ENCODE measurements at places on chromosomes 2 and 18.

- DNase-seq, result no peak
Measured at GRCh38 chr2:231457101-231457500, 7.2 kb downstream of the NCL start.

GRCh38 chr2:54906716-54907115 is 143.5 kb downstream of the RTN4 start:
- no peak for DNase-seq

DNA sequence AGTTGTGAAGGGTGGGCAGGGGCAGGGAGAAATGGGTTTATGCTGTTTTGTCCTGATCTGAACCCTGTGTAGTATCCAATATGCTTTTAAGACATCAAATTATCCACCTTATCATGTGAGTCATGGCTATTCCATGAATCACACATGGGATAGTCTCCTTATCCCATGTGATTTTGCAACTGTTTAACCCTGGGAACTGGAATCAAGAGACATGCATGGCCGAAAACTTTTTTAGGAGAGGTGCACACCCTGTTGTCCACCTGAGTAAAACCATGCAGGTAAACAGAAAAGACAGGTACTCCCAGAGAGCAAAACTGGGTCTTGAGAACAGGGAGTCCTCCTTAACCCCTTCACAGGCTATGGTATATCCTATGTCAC is 490.6 kb upstream of the HS6ST1 start:
- no peak for DNase-seq

DNA sequence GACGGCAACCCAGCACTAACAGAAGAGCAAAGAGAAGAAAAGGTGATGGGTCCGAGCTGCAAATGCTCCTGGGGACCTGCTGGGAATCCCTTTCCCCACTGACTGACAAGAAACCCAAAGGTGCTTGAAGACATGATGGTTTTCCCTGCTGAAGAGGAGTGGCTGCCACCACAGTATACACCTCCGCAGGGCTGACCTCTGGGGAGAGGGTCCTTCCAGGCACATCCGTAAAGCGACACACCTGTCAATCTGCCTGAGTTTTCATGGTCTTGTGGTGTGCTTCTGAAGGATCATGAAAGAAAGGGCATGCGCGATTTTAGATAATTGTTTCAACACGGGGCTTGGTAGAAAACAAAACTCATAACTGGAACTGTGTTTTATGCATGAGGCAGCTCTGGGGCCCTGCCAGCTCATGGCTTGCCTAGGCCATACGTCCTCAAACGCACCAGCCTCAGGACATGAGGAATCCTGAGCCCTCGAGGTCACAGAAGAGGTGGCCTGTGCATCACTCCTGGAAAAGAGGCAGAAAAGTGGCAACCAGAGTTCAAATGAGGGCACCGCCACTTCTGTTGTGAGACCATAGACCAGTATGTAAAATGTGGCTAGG is 51.8 kb downstream of the SERTAD2 start:
- DNase-seq, result no peak

- DNase-seq, result no peak
Measured at GRCh38 chr2:201520201-201520600, 68.7 kb downstream of the STRADB start.

DNA sequence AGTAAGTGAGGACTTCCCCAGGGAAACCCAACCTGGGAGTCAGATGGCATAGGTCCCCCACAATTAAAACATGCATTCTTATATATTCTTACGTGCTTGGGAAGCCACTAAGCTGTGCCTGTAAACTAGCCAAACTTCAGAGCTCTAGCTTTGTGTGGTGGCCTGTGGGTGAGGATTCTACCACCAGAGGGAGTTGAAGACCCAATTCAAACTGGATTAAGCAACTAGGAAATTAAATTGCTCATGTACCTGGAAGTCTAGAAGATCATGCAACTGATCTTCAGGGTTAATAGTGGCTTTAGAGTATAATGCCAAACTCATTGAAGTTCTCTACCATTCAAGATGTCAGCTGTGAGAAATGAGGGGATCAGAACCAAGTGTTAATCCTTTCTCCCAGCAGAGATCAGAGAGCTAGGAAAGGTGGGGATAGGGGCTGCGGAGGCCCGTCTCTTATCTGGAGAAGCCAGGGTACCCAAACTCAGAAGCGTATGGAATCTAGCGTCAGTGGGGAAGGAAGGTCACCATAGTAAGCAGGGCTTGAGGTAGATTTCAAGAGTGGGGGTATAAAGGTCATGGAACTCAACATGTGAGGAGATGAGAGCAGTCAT is 53.2 kb upstream of the CCDC85A start:
- no peak for DNase-seq

All from aorta (tissue), 5 donors.